Endothelial cell (in vitro differentiated cells): ENCODE measurements at places on chromosomes 1 and 21.

- DNase-seq: no peak
Measured at GRCh38 chr1:164813776-164814175, 254.8 kb downstream of the PBX1 start.

GRCh38 chr1:171494076-171494475, 8.7 kb downstream of the PRRC2C start:
- no peak for DNase-seq

DNA sequence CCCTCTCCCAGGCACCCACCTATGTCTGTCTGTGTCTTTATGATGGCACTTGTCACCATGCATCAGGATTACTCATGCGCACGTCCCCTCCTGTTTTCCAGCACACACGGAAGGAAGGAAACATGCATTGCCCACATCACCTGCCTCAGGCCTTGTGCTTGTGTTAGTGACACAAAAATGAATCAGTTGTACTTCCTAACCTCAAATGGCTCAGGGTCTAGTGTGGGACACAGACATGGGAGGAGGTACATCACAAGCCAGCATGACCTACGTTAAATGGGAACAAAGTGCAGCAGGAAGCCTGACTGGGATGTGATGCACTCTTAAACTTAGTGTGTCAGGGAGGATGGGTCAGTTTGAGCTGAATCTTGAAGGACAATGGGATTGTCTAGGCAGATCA, 126.7 kb downstream of the TRABD2B start:
- DNase-seq: no peak

DNA sequence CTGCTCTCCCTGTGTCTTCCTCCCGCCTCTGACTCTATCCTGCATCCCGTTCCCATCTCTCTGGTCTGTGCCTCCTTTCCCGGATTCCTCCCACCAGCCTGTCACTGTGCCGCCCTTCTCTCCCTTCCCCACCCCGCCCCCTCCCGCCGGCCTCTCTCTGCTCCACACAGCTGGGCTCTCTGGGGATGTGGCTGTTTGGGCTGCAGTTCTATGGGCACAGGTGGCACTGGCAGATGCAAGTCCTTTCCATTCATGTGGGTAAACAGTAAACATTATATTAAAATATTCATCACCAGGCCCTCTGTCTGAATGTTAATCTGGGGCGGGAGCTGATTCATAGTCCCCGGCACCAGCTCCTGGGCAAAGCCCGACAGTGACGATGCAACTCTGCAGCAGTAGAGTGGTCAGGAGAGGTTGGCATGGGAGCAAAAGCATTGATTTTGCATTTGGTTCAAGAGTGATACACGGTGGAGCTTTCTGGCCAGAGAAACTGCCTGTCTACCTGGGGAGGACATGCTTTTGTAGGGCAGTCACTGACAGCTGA, 249.3 kb downstream of the TNR start:
- DNase-seq: no peak

GRCh38 chr1:39976732-39977131, 21.8 kb downstream of the MFSD2A start:
- DNase-seq: no peak
